ENCODE measurements at places on chromosomes 12 and 14.

DNA sequence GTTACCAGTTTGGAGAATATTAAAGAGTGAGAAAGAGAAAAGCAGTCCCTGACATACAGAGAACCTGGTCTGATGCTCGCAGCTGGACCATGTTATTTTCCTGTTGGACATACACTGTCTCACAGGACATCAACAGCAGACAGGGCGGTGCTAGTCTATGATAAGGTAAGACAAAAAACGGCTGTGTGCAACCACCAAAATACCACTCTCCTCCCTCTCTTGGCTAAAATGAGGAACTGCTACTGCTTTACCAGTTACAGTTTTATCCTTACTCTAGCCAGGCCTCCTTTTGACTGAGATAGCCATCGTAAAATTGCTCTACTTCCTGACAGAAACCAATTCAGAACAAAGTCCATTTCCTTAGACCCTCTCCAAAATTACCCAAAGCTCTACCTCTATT, 47.0 kb upstream of the ERGIC2 start:
- no peak for DNase-seq

- no peak for DNase-seq
Observed at GRCh38 chr12:102350070-102350469, 130.3 kb downstream of the IGF1 start.

DNA sequence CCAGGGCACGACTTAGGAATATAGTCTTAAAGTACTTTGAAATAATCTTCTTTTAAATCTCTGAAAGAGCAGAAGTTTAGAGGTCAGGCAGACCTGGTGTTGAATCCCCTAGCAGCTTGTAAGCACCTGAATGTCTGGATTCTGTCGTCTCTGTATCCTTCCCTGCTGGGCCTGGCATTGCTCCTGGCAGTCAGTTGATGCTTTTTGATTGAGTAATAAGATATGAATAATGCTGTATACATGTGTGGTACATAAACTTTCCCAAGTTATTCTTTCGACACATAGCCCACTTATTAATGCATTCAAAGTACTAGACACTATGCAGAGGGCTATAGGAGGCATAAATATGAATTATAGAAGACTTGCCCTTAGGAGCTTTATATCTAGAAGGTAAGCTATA, 31.4 kb downstream of the EVL start:
- DNase-seq = no peak

DNA sequence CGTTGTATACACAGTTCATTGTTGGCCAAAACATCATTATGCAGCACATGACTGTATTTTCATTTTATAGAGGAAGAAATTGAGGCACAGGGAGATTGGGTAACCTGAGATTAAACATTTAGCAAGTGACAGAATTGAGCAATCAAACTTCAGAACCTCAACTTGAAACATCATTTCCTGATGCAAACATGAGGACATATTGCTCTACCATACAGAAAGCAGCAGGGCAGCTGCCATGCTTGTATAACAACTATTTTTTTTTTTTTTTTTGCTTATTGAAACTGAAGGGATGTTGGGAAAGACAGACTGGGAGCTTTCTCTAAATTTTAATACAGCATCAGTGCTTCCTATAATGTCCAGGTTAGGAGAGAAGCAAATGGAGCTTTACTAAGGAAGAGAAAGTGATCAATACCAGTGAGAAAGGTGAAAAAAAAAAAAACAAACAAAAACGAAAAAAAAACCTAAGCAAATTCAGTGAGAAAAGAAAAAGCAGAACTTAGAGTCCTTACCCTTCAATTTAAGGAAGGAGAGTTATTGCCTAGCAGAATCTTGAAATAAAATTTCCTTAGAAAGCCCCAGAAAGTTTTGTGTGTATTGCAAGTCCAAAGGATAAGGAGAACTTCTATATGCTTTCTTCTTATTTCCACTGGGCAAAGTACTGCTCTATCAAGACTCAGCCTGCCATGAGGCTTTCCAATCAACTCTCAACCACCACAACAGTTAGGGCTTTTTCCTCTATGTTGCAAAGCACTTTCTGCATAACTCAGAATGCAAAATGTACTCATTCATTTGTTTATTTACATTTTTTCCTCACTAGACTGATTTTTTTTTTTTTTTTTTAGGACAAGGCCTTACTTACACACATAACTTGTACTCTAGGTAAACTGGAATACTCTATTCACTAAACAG, 21.6 kb downstream of the BTG1 start:
- no peak for DNase-seq

- no peak for DNase-seq
Observed at GRCh38 chr14:96267916-96268315, 11.9 kb downstream of the BDKRB1 start.

GRCh38 chr12:124188561-124189405, 106.1 kb upstream of the RFLNA start:
- DNase-seq = no peak

- DNase-seq = no peak
Observed at GRCh38 chr12:78559886-78560285, 304.7 kb upstream of the SYT1 start.

DNA sequence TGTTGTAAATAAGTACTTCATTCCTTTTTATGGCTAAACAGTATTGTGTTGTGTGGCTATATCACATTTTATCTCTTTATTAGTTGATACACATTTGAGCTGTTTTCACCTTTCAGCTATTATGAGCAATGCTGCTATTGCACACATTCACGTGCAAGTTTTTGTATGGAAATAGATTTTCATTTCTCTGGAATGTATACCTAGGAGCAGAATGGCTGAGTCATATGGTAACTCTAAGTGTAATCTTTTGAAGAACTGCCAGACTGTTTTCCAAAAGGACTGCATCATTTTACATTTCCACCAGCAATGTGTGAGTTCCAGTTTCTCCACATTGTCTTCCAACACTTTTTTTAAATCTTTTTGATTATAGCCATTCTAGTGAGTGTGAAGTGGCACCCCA, 134.0 kb downstream of the SRGAP1 start:
- no peak for DNase-seq

- DNase-seq = no peak
Observed at GRCh38 chr12:122197612-122197966, 5.9 kb upstream of the B3GNT4 start.

GRCh38 chr12:22481547-22482104, 62.7 kb downstream of the C2CD5 start:
- DNase-seq = no peak

- no peak for DNase-seq
Observed at GRCh38 chr12:15851919-15852318, 30.3 kb upstream of the STRAP start.

GRCh38 chr14:43687921-43688320, 819.2 kb downstream of the FSCB start:
- DNase-seq = no peak

DNA sequence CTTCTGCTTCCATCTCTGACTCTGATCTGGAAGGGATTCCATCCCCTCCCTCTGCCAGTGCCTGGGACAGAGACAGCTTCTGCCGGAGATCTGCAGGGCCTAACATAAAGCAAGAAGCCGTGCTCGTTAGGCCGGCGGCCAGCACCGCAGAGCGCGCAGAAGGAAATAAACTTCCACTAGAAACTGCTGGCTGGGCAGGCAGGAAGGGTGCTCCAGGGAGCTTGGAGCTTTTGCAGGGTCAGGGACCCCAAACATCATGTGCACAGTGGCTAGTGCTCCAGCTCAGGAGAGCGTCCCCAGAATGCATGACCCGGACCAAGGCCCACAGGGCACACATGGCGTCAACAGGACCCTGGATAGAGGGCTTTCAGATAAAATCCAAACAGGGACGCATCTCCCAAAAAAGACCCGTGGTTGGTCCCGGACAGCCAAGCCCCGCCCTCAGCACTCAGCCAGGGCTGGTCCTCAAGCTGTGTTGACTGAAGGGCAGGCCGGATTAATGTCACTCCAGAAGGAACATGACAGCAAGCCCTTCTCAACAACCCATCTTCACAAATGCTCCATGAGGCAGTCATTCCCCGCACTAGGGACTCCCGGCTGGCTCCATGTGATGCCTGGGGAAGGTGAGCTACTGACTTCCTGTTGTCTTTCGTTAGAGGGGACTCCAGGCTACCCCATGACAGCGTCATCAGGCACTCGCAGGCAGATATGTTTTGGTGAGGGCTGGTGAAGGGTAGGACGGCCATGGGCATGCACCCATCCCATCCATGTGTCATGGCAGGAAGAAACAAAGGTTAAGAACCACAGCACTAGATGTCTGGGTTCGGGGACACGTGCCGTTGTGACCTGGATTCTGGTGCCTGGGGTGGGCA, 121.5 kb downstream of the CALM1 start:
- no peak for DNase-seq

DNA sequence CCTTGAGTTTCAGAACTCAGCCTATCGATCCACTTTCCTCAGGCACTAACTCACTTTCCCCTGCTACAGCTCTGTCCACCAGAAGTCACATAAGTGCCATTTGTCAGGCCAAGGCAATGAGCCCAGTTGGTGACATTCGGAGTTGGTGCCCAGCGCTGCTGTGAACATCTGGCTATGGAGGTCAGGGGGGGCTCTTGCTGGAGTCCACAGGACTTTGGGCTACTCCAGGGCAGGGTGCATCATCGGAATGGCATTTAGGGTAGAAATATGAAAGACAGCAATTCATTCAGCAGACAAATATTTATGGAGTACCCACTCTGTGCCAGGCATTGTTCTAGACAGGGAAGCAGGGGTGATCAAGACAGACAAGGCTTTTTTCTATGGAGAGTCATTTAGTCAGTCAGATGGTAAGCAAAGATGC, 1.5 kb upstream of the PPP1CC start:
- DNase-seq = no peak

GRCh38 chr12:28884904-28885679, 264.0 kb upstream of the FAR2 start:
- no peak for DNase-seq

- no peak for DNase-seq
Observed at GRCh38 chr12:108966378-108967151, 54.3 kb downstream of the SVOP start.

GRCh38 chr12:3421191-3421978, 69.6 kb upstream of the PRMT8 start:
- no peak for DNase-seq

DNA sequence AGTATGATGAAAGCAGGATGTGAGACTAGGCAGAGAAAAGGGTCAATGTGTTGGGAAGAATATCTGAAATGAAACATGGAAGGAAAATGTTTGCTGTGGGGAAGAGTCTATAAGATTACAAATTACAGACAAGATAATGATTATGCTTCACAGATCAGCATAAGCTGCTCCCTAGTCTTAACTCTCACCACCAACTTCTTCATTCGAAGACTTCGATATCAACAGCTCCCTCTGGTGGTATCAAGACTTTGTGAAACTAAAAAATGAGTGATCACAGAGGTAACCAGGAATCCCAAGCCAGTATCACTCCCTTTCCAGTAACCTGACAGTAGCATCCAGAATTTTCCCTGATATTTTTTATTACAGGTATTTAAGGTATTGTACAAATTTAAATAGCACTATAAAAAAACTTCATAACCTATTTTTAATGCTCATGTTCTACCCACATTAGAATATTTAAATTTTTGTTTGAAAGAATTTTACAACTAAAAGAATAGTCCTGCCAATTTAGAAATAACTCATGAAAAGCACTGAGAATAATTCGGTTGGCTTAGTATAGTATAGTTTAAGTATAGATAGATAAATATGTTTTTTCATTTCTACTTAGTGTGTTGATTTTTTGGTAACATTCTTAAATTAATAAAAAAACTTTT, 84.4 kb downstream of the C2CD5 start:
- no peak for DNase-seq

DNA sequence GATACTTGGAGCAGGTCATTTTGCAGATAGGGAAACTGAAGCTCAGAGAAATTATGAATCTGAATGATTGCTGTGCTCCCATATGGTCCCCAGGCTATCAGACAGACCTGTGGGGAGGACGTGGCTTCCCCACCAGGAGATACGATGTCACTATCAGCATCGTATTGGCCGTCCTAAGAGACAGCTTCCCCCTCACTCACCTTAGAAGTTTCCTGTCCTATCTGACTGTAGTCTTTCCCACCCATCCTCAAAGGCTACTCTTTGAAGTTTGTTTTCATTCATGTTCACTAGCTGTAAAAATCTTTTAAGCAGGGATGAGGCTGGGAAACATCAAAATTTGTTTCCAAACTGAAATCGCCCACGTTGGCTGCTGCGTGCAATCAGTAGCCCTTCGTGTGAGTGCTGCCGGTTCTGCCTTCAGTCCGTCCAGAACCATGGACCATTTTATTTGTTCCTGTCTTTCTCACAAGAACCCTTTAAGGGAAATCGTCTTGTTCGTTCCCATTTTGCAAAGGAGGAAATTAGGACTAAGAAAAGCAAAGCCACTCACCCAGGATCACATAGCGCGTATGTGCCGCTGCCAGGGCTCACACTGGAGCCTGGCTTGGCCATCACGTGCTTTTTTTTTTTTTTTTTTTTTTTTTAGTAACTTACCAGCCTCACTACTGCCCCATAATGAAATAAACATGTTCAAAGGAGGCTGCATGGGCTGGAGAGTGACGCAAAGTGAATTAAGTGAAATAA, 1.0 kb upstream of the KDM2B start:
- DNase-seq = no peak
